Urinary bladder (tissue), 4 donors: ENCODE measurements at places on chromosomes 6 and 20. TPM values are rescaled to one million over a fixed set of nuclear protein-coding genes. Genes with fewer than 3 reads are reported as not detected.

NHLRC1 gene
- total RNA-seq, result 2.4 TPM

BANF2 gene
- not detected for total RNA-seq

NKX2-2 gene
- not detected for total RNA-seq

BIRC7 gene
- total RNA-seq, result not detected

LCA5 gene
- 23.3 TPM for total RNA-seq

- no peak for DNase-seq
Measured at GRCh38 chr6:158645064-158646022, 800 bp upstream of the DYNLT1 start.

- DNase-seq, result peak; percentile 7
Measured at GRCh38 chr20:49245921-49246740, 26.9 kb downstream of the DDX27 start.

DNA sequence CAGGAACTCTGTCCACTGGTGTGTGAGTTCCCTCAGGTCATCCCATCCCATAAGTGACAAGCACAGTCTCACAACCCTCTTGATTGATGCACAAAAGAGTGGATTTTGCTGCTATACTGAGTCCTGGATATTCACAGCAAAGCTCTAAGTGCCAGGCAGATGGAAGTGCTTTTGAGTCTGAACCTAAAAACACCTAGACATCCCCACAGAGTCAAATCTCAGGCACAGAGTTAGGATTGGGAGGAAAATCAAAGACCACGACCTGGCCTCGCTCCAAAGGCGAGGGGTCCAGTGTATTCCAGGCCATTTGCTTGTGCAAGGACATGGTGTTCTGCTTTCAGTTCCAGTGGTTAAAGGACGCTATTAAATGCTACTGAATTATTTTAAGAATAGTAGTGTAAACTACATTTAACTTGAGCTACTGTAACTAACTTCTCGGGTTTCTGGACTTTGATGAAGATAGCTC is 56.8 kb downstream of the RREB1 start:
- DNase-seq, result no peak

DNA sequence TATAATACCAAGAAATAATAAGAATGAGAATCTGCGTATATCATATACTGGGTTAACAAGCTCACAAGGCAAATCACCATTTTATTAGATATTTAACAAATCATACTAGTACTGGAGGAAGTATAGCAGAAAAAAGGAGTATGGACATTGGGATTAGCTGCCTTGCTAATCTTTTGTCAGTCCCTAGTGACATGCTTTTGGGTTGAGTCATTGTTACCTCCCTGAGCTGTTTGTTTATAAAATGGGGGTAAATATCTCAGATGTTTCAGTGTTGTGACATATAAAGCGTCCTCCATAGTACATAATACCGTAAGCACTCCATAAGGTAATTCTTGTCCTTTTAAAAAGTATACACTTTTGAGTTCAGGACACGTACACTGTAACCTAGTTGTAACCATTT is 107.0 kb downstream of the ESR1 start:
- DNase-seq, result no peak

GRCh38 chr6:26311012-26311384 is 54.0 kb upstream of the BTN3A2 start:
- no peak for DNase-seq

DNA sequence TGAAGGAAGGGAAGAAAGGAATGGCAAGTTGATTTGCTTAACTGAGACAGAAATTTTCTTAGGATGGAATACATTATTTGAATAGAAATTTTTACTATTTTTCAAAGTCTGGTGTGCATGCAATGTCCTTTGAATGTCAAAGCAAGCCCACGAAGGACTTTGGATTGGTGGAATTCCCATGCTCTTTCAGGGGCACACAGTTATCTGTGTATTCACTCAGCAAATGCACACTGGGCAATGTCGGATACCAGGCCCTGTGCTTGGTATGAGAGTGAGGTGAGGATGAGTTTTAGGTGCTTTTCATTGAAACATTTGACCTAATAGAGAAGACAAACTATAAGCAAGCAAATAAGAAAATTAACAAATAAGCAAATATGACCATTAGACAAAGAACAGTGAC is 73.3 kb downstream of the SYCP2L start:
- DNase-seq, result no peak

DNA sequence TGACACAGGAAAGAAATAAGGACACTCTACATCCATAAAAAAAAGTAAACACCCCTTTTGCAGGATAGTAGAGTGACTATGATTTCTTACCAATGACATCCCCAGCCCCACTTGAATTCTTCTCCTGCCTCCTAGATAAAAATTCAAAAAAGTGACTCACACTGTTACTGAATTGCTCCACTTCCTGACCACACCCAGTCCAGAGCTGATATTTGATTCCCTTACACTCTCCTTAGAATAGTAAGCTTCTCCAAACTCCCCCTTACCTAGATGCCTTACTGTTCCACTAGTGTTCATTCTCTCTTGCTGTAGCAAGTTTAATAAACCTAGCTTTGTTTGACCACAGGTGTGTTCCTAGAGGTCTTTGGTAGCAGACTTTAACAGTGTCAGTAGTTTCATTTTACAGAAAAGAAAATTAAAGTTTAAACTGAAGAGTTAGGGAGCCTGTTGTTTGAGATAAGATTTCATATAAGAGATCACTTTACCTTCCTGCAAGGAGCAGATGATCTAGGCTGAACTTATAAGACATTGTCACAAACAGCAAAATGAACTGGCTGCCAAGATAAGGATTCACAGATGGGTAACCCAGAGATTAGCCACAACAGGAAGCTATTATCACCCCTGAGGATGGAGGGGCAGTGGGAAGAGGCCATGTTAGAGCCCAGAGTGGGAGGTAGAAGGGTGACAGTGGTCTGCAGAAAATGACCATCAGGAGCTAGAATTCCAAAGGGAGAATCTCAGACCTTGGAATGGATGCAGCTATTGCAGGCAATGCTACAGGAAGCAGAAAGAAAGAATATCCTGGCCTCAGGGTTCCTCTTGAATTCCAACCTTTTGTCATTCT is 28.4 kb upstream of the BTN3A2 start:
- DNase-seq, result no peak

GRCh38 chr6:143233554-143234285 is 173.0 kb downstream of the AIG1 start:
- no peak for DNase-seq

DNA sequence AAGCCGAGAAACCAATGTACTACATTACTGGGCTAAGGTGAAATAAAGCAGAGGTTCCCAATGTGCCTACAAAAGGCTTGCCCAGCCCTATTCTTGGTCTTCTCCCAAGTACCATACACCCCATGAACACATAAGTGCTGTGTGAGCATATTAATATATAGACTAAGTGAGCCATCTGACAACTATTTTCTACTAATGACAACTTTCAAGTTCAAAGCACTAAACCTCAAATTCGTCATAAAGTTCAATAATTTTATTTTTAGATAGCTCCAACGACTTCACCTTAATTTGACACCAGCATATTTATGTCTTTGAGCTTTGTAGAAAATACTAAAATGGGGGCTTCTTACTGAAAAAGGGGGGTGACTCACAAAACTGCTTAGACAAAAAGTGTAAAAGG is 6.7 kb downstream of the DTNBP1 start:
- no peak for DNase-seq

- no peak for DNase-seq
Measured at GRCh38 chr6:130259140-130259539, 36.4 kb upstream of the SAMD3 start.

- no peak for DNase-seq
Measured at GRCh38 chr6:170265655-170266054, 25.2 kb downstream of the DLL1 start.

GRCh38 chr20:24379484-24379927 is 89.9 kb upstream of the SYNDIG1 start:
- no peak for DNase-seq

DNA sequence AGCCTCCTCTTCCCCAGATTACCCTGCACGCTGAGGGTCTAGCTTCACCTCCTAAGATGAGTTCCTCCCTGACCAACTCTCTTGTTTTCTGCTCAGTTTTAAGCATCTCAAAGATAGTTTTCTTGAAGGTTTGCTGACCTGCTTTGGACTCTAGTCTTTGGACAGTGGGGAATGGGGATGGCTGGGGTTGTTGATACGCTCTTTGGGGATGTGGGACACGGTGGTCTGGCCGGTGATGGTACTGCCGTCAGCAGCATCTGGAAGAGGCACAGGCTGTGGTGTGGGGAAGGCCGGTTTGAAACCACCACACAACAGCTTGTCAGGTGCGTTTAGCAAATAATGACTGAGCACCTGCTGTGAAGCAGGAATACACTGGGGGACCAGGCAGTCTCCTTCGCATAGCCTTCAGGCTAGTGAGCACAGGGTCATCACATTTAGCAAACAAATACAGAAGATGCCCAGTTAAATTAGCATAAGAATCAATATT is 94.1 kb downstream of the TMEM242 start:
- no peak for DNase-seq

DNA sequence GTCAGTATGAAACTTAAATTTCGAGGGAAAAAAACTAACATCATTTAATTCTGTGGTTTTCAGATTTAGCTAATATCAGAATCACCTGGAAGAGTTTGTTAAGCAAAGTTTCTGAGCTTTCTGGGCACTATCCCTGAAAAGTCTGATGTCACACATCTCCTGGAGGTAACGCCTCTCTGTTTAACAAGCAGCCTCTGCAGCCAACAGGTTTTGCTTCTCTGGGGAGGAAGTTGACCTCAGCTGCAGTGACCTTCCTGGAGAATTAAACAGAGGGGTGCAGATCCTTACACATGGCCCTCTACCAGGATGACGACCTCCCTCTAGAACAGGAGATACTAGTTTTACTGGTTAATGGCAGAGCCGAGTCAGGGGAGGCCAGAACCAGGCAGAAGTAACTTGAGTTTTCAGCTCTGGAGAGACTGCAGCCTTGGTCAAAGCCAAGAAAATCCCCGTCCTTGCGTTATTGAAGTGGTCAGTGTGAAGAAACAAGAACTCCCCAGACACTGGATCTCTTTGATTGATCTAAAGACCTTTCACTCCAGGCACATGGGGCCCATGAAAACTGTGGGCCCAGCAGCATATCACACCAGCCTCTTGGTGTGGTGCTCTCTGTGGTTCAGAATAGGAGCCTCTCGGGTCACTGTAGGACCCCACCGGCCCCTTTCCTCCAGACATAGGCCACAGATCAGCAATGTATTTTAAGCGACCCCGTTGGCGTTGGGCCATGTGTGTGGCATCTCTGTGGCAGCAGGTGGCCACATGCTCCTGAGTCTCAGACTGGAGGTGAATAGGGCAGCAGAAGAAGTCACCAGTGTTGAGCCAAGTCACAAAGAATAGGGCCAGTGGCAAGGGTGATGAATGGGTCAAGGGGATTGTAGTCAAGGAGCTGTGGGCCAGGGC is 33.4 kb upstream of the CCR6 start:
- no peak for DNase-seq

DNA sequence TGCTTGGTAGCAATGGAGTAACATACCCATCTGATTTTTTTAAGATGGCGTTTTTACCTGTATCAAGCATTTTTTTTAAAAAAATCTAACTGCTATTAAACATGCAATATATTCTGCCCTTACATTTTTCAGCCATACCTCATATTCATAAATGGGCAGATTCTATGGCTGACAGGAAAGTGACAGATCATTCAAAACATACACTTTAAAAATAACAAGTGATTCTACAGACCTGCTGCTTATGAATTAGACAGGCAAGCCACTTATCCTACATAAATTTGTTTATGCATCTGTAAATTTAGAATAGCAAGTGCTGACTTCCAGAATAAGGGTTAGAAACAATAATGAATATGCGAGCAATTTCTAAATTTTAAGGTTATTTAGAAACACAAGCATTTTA is 82.7 kb downstream of the TBXT start:
- DNase-seq, result no peak

DNA sequence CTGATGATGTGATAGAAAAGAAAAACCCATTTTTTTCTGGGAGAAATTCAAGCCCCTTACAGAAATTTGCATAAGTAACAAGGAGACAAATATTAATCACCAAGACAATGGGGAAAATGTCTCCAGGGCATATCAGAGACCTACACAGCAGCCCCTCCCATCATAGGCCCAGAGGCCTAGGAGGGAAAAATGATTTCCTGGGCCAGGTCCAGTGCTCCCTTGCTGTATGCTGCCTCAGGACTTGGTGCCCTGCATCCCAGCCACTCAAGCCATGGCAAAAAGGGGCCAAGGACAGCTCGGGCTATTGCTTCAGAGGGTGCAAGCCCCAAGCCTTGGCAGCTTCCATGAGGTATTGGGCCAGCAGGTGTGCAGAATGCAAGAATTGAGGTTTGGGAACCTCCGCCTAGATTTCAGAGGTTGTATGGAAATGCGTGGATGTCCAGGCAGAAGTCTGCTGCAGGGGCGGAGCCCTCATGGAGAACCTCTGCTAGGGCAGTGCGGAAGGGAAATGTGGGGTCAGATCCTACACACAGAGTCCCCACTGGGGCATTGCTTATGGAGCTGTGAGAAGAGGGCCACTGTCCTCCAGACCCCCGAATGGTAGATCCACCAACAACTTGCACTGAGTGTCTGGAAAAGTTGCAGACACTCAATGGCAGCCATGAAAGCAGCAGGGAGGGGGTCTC is 7.6 kb upstream of the DBNDD2 start:
- no peak for DNase-seq

- DNase-seq, result no peak
Measured at GRCh38 chr6:80566361-80566760, 459.9 kb downstream of the BCKDHB start.

DNA sequence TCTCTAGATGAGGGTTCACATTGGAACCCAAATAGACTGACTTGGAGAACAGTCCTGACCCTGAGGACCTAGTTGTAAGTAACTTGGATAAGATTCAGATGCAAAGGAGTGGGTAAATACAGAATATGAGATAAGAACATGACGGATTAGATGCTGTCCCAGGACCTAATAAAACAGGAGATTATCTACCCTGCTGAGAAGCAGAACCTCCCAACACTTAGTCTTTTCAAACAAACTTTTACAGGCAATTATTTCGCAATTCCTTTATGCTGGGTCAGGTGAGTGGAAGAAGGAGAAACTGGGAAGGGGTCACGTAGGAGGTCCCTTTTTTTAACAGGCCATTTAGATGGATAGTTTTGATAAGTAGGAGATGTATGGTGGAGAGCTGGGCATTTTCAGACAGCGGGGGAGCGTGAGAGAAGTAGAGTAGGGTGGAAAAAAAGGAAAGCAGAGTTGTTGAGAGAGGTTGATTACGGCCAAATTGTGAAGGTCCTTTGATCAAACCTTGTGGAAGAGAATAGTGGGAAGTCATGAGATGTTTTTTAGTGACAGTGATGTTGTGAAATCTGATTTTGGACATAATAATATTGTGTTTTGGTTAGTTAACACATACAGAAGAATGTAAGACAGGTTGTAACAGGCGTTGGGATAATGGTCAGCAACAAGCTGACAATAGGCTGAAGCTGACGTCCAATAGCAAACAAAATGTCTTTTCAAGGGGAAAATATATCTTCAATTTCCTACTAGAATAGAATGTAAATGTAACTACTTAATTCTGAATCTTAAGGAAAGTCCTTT is 32.8 kb downstream of the FAM83B start:
- no peak for DNase-seq

GRCh38 chr6:114343782-114344144 is 940 bp upstream of the HS3ST5 start:
- DNase-seq, result no peak

GRCh38 chr20:52941808-52942207 is 30.4 kb upstream of the TSHZ2 start:
- DNase-seq, result no peak
